Astrocyte of the spinal cord (primary cell): ENCODE measurements at places on chromosomes 7 and 10.

GRCh38 chr10:77841711-77842375 lies 84.7 kb downstream of the DLG5 start:
- DNase-seq = no peak

DNA sequence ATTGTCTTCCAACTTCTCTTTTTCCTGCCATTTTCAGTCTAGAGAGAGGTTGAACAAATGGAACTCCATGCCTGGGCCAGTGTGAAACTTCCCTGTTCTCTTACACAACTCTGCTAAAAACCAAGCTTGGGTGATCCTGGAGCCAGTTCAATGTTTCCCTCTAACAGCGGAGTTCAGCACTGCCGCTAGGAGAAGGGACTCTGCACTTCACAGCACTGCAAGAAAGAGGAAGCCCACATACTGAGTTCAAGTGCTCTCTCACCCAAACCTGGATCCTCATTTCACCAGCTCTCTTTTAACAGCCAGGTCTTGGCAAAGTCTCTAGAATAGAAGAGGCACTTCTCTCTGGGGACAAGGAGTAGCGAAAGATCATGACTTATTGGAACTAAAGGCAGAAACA lies 18.8 kb downstream of the FOXI2 start:
- DNase-seq = no peak

- DNase-seq = no peak
These were observed 12.7 kb upstream of the SNX8 start for GRCh38 chr7:2326951-2327350.

GRCh38 chr10:86678999-86679792 lies 10.9 kb downstream of the LDB3 start:
- DNase-seq = no peak

DNA sequence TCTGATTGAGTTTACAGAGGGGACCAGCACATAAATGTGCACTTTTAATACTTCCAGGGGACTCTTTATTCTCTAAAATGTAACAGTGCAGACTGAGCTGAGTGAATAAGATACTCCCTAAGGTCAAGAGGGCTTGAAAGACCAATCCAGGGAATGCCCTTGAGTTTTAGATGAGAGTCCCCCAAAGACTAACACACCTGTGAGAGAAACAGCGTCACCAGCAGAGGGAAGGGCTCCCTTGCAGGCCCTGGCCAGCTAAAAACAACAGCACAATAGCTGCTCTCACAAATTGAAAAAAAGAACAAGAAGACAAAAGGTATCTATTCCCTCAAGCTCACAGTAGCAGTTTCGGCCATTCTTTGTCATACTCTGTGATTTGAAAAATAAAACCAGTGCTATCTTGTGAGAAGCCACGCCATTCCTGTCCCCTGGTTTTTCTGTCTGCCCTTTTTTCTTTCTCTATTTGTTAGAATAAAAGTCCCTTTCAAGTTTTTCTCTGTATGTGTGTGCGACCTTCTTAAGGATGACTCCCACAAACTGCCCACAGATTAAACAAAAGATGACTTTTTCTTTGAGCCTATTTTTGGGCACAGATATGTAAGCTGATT lies 230.4 kb upstream of the BMPER start:
- no peak for DNase-seq

- no peak for DNase-seq
These were observed 696 bp downstream of the MALSU1 start for GRCh38 chr7:23299770-23300300.

- DNase-seq = no peak
These were observed 106.6 kb downstream of the PRKCQ start for GRCh38 chr10:6473430-6473829.

DNA sequence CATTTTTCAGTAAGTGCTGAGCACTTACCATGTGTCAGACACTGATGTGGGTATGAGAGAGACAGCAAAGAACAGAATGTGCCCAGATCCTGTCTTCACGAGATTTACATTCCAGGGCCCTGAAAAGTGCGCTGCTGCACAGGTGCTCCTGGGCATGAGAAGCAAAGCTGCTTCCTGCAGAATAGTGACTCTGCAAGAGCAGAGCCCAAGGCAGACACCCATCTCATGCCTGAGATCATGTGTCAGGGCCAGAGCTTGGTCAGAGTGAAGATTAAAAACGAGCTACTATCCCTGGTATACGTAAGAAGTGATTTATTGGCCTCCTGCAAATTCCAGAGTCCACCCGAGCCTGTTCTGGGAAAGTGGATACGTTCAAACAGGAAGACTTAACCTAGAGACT lies 824.4 kb downstream of the GRID1 start:
- DNase-seq = no peak

- no peak for DNase-seq
These were observed 343.6 kb downstream of the ACTR3B start for GRCh38 chr7:153103202-153103601.

GRCh38 chr7:141698247-141699015 lies 3.5 kb downstream of the DENND11 start:
- DNase-seq = no peak

GRCh38 chr10:100802607-100803006 lies 57.2 kb downstream of the PAX2 start:
- no peak for DNase-seq

- DNase-seq = peak; percentile 92
These were observed 56.0 kb downstream of the TACR2 start for GRCh38 chr10:69360485-69361302.

DNA sequence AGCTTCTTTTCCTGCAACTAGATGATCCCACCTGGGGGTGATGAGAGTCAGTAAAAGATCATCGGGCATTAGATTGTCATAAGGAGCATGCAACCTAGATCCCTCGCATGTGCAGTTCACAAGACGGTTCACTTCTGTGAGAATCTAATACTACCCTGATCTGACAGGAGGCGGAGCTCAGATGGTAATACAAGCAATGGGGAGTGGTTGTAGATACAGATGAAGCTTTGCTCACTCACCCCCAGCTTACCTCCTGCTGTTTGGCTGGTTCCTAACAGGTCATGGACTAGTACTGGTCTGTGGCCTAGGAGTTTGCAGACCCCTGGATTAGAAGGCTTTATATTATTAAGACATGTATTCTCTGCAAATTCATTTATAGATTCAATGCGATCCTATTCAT lies 181.6 kb upstream of the MGMT start:
- no peak for DNase-seq

DNA sequence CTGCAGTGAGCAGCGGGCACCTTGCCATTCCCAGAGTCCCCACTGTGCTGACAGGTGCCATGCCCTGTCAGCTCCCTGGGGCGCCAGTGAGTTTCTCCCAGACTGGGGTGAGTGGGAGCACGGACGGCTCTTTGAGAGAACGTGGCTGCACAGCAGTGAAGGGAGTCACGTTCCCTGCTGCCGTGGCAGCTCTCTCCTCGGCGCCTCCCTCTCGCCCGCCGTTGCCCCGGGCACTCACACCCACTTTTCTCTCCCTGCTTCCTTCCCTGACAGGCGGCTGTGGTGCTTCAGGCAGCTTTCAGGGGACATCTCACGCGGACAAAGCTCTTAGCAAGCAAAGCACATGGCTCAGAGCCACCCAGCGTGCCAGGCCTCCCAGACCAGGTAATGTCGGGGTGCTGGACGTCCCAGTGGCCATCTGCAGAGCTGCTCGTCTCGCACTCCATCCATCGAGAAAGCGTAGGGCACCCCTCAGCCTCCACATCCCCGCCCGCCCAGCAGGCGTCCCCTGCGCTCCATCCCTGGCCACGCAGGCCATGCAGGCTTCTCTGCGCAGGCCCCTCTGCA lies 27.1 kb upstream of the TTYH3 start:
- DNase-seq = no peak

DNA sequence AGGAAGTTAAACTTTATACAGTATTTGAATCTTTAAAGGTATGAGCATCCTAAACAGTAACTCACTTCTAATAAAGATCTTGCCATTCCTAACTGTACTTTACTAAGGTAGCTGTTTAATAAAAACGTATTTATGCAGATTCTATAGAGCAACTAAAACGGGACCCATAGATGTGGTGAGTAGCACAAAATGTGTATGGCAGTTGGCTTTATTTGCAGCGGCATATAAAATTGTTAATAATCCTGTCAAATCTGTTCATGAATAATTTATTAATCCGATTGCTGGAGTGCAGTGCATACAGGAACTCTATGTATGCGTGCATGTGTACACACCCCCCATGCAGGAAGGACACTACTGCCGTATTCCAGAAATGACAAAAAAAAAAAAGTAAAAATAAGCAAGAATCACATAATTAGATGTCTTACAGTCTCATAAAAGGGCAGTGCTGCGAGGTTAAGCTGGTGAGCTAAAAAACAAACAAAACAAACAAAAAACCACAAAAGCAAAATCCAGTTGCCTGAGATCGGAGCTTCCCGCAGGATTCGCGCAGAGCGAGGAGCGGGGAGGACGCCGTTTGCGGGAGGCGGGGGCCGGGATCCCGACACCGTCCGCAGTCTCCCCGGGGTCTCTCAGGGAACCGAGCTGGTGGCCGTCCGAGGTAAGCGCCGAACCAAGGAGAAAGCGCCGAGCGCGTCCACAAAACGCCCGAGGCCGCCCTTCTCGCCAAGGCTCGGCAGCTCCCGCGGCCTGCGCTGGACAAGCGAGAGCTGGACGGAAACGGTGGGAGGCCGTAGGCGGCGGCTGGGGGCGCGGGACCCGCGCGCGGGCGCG lies 518 bp upstream of the COMMD3 start:
- DNase-seq = no peak

DNA sequence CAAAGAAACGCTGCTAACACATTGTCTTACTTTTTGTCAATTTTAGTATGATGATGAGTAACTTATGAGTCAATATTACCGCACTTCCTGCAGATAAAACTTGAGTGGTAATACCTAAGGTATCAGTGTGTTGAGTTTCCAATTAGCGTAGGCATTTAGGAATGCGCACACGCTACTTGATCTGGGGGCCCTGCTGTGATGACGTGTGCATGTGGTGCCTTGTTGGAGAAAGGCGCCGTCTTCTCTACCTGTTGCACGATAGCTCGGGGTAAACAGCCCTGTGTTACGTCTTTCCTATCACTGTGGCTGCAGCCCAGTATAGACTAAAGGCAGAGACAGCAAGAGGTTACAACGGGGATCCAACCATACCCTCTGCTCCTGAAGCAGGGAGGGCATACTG lies 476.8 kb upstream of the ADARB2 start:
- DNase-seq = peak; percentile 60

- DNase-seq = no peak
These were observed 5.0 kb downstream of the RHEB start for GRCh38 chr7:151514461-151515275.

GRCh38 chr10:67771200-67771599 lies 66.8 kb downstream of the DNAJC12 start:
- no peak for DNase-seq

- DNase-seq = peak; percentile 65
These were observed 100.7 kb upstream of the WAC start for GRCh38 chr10:28432210-28432676.

- no peak for DNase-seq
These were observed 5.3 kb downstream of the NUDT1 start for GRCh38 chr7:2247141-2247995.

GRCh38 chr10:111344804-111345203 lies 268.0 kb downstream of the ADRA2A start:
- no peak for DNase-seq

GRCh38 chr10:110657973-110658691 lies 14.0 kb downstream of the RBM20 start:
- DNase-seq = no peak

- no peak for DNase-seq
These were observed 91.1 kb upstream of the SKAP2 start for GRCh38 chr7:26955516-26955915.

GRCh38 chr7:81611040-81611439 lies 158.8 kb downstream of the HGF start:
- no peak for DNase-seq

- DNase-seq = no peak
These were observed 212.3 kb upstream of the ZMIZ1 start for GRCh38 chr10:78856421-78856820.

DNA sequence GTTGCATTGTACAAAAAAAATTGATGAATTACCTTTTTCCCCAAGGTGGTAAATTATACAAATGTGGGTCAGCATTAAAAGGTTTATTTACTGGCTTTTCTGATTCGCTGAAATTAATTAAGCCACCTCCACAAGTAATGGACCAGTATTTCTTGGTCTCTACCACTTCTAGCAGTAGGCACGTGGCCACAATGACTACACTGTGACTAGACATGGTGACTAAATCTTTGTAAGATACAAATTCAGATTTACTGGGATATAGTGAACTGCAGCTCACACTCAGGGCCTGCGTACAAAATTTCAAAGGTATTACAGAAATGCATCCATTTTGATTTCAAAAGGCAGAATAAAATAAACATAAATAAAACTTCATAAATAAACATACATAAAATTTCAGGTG lies 10.9 kb downstream of the HPSE2 start:
- no peak for DNase-seq

DNA sequence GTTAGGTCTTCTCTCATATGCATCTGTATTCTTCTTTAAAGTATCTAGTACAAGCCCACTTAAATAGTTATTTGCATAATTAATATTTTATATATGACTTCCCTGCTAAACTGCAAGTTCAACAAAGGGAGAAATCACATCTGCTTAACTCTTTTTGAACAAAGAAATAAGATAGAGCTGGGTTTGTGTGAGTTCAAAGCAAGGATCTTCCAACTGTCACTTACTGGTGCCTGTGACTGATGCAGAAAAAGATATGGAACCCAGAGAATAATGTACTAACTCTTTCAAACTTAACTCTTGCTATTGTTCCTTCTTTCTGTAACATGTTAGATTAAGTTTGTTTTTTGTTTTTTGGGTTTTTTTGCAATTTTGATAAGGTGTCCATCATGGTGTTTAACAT lies 71.3 kb upstream of the SP4 start:
- no peak for DNase-seq

GRCh38 chr7:129845972-129846327 lies 106.8 kb downstream of the UBE2H start:
- DNase-seq = peak; percentile 90

DNA sequence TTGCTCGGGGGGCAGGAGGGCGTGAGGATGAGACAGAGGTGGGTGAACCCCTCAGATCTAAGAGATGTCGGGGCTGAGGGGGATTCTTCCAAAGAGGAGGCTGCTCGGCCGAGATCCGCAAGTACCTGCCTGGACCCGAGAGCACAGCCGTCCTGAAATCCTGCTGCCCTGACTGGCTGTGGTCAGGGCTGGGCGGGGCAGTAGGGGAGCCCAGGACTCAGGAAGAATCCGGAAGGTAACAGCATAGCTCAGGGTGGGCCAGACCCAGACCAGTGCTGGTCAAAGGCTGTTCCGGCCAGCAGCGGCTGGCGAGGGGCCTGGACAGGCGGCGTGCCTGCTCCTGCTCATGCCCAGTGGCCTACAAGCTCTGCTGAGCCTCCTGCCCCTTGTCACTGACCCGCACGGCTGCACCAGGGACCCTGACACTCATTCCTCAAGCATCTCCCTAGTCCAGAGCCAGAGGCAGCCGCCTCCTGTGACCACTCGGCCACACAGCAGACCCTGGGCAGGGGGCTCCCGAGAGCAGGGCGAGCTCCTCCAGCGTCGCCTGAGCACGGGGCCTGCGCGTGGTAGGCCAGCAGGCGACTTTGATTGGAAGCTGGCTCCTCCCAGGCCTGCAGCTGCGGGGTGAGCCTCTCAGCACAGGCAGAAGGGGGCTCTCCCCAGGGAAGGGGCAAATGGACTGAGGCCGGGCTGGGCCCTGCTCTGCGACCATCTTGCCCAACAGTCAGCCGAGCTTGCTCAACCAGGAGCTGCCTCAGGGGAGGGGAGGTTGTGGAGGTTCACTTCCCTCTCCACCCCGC lies 3.1 kb upstream of the ADAP1 start:
- no peak for DNase-seq

- DNase-seq = no peak
These were observed 31.7 kb upstream of the AGR2 start for GRCh38 chr7:16836481-16836880.

GRCh38 chr7:79401254-79401653 lies 52.2 kb downstream of the MAGI2 start:
- no peak for DNase-seq
